WTC11 (cell line): ENCODE measurements at places on chromosomes 5 and 9.
A peak's percentile ranks its signal among the peaks of the same experiment; 100 is the strongest.

DNA sequence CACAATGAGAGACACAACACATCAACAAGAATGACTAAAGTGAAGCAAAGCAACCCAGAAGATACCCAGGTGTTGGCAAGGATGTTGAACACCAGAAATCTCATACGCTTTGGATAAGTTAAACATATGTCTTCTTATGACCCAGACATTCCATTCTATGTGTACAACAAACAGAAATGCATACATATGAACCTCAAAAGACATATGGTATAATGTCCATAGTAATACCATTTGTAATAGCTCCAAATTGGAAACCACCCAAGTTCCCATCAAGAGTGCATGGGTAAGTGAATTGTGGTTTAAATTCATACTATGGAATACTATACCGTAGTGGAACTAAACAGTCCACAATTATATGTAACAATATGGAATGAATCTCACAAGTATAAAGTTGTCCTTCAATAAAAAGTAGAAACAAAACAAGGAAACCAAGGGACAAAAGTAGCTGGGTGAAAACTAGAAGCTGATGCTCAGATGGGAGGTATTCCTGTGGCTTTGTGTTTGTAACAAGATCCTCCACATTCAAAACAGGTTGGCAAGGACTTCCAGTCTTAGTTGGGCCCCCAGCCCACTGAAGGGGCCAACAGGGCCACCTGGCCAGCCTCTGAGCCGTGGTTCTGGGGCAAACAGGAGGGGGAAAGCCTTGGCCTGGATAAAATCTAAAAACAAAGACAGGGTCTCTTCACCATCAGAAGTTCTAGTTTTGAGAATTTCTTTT, 171.8 kb upstream of the PITX1 start:
- no peak overlapping the region for H3K27ac ChIP-seq
- H3K27me3 ChIP-seq = peaks cover 13% of the 10 kb centered on the region
- H3K36me3 ChIP-seq = peaks cover 13% of the 10 kb centered on the region
- DNase-seq = no peak
- H3K4me3 ChIP-seq = no peak overlapping the region

GRCh38 chr5:16453609-16454008, 12.0 kb downstream of the ZNF622 start:
- H3K4me3 ChIP-seq = no peak overlapping the region
- H3K27me3 ChIP-seq = no peaks in the 10 kb centered on the region

DNA sequence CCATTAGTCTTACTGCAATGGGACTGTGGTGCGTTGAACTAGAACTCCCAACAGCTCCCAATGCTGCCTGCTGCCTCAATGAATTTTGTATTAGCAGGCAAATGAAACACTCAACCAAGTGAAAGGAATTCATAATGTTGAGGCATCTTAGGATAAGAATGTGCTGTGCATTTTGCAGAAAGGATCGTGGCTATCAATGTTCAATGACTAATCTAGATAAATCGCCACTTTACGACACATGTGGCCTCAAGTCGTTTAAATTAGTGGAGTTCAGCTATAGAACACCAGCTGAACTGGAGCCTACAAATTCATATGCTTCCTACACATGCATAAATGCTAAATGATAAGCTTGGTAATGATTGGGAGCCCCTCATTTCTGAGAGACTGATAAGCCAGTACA, 318.4 kb downstream of the PSAT1 start:
- DNase-seq = no peak
- H3K27me3 ChIP-seq = no peaks in the 10 kb centered on the region
- H3K4me1 ChIP-seq = no peaks in the 10 kb centered on the region
- H3K36me3 ChIP-seq = no peaks in the 10 kb centered on the region

DNA sequence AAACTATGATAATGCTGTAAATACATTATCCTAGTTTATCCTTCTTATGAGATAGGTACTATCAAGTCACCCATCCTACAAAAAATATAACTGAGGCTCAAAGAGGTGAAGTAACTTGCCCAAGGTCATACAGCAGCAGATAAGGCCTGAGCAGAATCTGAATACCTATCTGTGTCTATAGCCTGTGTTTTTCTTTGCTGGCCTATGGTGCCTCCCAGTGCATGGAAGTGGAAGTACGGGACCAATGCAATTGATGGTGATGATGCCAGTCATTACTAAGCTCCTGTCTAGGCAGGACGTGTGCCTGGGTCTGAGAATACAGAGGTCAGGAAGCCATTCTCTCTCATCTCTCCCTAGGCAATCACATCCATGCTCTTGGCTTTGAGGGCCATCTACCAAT, 67.8 kb downstream of the FAT2 start:
- H3K27ac ChIP-seq = no peak overlapping the region
- no peaks in the 10 kb centered on the region for H3K36me3 ChIP-seq
- peak; percentile 62 for DNase-seq
- no peaks in the 10 kb centered on the region for H3K4me1 ChIP-seq
- H3K4me3 ChIP-seq = no peak overlapping the region

DNA sequence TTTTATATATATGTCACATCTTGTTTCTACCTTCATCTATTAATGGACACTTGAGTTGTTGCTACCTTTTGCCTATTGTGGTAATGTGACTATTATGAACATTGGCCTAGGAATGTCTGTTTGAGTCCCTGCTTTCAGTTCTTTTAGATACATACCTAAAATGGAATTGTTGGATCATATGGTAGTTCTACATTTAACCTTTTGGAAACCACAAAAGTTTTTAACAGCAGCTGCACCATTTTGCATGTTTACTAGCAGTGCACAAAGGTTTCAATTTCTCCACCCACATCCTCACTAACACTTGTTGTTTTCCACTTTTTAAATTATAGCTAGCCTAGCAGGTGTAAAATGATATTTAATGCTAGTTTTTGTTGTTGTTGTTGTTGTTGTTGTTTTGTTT, 88.4 kb downstream of the GALNT10 start:
- H3K27ac ChIP-seq = no peak overlapping the region
- no peaks in the 10 kb centered on the region for H3K36me3 ChIP-seq
- H3K4me3 ChIP-seq = no peak overlapping the region
- no peak for DNase-seq
- no peaks in the 10 kb centered on the region for H3K4me1 ChIP-seq

GRCh38 chr5:114252226-114252625, 109.6 kb upstream of the KCNN2 start:
- peaks cover 14% of the 10 kb centered on the region for H3K4me1 ChIP-seq
- no peaks in the 10 kb centered on the region for H3K27me3 ChIP-seq
- no peak for DNase-seq
- H3K4me3 ChIP-seq = no peak overlapping the region
